ENCODE measurements at places on chromosomes 16 and 17. TPM values are rescaled to one million over a fixed set of nuclear protein-coding genes. Genes with fewer than 3 reads are reported as not detected.

SPATA22 gene
- total RNA-seq: 0.84 TPM

ANKFN1 gene
- total RNA-seq: not detected

DNA sequence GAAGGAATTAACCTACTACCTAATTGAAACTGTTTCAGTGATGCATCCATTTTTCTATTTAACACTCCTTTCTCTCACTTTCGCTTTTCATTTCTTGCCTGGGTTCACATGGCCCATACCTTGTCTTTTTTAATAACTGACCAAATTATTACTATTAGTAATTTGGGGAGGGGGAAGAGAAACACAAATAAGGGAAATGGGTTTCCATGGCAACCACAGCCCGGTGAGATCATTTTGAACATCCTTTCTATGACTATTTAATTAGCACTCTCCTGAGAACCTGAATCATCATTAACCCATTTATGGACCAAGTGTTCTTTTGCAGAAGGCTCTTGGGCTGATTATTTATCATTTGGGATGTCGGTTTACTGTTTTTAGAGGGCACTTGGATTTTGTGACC is 628.2 kb upstream of the SALL1 start:
- no peak for DNase-seq

- no peak for DNase-seq
Observed at GRCh38 chr16:86437348-86437747, 73.0 kb upstream of the FOXF1 start.

DNA sequence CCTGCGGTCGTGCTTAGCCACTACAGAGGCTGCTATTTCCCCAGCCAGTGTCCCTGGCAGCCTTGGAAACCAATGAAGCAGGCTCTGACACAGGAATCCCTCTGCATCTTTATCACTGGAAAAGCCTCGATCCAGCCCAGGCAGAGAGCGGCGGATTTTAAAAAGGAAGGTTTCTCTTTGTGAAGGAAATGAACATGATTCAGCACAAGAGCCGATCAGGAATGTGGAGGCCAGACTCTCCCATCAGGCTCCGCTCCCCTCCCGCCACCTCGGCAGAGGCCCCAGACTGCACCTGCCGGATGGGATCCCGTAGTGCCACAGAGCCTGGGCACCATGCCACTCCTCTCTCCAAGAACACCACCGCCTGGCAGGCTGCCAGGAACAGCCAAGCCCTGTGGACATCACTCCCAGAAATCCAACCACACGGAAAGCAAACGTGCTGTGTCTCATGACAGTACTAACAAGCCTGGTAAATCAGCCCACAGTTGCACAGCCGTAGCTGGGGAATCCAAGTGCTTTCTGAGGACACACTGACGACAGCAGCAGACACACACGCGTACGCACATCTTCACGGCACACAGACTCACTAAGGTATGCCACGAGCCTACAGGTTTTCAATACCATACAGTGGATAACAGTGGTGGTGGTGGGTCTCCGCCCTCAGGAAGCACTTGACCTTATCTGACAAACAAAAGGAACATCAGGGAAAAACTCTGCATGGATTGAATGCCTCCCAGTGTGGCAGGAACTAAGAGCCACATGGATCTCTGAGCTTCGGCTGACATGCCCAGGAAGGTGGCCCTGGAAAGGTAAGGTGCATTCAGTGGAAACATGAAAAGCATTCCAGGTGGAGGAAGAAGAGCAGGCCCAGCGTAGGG is 5.4 kb downstream of the LRRC75A start:
- DNase-seq: peak; percentile 79

GRCh38 chr16:47234-47633 is 6.2 kb downstream of the POLR3K start:
- DNase-seq: peak; percentile 35

- no peak for DNase-seq
Observed at GRCh38 chr16:11072420-11073153, 128.2 kb downstream of the CLEC16A start.
